Ovary (tissue), 10 donors: ENCODE measurements at places on chromosomes 11 and 22. TPM values are rescaled to one million over a fixed set of nuclear protein-coding genes. Genes with fewer than 3 reads are reported as not detected.

DNA sequence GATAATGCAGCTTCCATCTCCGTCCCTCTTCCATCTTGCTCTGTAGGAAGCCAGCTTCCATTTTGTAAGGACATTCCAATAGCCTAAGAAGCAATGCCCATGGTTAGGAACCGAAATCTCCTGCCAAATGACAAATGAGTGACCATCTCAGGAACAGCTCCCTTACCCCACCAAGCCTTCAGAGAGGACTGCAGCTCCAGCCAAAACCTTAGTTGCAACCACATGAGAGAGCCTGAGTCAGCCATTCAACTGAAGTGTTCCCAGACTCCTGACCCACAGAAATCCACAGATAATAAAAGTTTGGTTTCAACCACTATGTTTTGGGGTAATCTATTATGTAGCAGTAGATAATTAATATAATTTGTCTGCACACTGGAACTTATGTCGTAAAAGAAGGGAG is 51.7 kb upstream of the LDLRAD3 start:
- DNase-seq: no peak

STX5 gene
- total RNA-seq: 33.2 TPM

DNA sequence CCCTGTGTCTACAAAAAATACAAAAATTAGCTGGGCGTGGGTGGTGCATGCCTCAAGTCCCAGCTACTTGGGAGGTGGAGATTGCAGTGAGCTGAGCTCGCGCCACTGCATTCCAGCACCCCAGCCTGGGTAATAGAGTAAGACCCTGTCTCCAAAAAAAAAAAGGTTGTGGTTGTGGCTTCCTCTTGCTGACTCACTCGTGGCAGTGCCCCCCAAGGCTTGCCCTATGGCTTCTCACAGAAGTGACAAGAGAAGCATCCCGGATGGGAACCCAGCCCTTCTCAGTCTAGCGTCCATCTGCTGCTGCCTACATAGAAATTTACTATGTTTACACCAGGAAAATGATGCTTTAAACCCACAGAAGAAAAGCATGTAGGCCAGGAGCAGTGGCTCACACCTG is 68.5 kb upstream of the PITPNB start:
- no peak for DNase-seq

GRCh38 chr11:120966840-120967239 is 57.1 kb upstream of the TBCEL start:
- DNase-seq: no peak

DNA sequence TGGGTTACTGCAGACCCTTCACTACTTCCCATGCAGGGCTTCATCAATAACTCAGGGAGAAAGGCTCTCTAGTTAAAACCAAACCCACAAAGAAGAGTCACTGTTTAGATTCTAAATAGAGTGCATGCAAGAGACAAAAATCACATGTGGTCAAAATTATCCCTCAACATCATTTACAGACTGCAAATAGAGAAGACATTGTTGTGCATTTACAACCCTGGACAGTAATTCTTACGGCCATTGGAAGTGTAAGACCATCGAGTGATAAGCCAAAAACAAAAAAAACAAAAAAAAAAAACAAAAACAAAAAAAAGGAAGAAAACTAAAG is 93.4 kb downstream of the RASSF10 start:
- no peak for DNase-seq

PRDM11 gene
- 10.7 TPM for total RNA-seq

DNA sequence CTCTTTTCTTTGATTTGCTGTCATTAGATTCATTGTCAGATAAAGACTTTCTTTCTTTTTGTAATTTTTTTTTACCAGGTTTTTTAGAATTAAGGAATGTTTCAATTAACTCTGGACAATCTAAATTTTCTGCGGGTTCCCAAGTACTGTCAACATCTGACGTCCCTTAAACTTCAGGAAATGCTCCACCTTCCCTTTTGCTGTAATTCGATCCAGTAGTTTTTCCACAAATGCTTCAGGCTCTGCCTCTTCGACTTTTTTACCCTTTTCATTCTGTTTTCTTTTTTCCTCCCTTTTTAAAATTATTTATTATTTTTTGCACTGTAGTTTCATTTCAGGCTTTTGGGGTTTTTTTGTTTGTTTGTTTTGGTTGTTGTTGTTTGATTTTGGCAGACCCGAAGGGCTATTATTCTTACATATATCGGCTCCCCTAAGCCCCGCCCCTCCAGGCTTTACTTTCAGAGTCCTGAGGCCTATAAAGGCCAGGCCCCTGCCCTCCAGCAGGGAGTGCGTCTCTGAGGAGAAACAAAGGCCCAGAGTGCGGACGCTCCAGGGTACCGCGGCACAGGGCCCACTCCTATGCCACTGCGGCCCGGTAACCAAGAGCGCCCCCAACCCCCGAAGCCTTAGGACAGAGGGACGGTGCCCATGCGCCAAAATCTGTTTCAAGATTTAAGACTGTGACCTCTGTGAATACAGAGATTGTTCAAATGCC is 116.4 kb downstream of the TYR start:
- DNase-seq: no peak

DNA sequence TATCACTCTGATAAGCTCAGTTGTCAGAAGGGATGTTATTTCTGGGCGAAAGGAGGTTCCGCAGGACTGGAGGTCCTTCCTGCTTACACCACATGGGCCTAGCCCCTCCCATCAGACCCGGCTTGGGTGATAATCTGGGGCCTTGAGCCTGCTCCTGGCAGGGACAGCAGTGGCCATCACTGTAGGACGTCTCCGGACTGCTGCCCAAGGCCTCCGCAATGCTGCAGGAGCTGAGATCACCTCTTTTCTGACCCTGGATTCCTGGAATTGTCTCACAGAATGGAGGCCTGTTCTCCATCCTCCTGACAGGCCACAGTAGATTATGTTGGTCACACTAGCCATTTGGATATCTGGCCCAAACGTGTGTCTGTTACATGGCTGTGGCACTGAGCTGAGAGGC is 9.2 kb upstream of the BIK start:
- peak; percentile 72 for DNase-seq

GRCh38 chr11:96273507-96273906 is 69.5 kb downstream of the MAML2 start:
- no peak for DNase-seq

CARD18 gene
- total RNA-seq: not detected

DNA sequence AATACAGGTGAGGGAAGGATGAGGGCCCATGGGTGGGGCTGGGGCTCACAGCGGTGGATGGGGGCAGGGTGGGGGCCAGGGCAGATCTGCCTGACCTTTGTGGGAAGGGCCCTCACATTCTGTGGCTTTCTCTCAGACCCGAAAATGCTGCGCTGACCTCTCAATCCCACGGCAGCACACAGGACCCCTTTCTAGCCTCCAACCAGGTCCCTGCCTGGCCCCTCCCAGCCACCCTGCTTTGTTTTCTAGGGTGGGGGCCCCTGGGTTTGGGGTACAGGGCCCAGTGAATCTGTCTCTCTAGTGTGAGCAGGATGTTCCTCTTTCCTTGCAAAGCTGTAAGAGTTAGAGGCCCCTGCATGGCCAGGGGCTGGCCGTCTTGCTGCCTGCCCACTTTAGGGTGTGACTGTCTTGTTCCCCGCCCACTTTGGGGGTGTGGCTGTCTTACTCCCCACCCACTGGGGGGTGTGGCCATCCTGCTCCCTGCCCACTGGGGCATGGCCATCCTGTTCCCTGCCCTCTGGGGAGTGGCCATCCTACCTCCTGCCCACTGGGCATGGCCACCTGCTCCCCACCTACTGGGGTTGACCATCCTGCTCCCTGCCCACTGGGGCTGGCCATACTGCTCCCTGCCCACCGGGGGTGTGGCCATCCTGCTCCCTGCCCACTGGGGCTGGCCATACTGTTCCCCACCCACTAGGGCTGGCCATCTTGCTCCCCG is 11.5 kb downstream of the PARVG start:
- DNase-seq: no peak

DNA sequence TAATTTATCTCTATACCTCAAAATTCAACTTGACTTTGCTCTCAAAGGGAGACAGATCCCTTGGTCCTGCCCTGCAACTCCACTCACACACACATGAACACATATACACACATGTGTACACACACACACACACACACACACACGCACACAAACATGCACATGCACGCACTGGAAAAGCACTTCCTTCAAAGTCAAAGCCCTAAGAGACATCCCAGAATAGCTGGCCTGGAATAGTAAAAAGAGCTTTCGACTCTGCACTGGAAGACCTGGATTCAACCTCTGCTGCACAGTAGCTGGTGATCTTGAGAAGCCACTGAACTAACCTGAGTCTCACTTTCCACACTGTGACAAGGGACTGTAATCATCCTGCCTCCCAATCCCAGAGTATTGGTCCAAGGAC is 26.8 kb downstream of the TENM4 start:
- no peak for DNase-seq

DNA sequence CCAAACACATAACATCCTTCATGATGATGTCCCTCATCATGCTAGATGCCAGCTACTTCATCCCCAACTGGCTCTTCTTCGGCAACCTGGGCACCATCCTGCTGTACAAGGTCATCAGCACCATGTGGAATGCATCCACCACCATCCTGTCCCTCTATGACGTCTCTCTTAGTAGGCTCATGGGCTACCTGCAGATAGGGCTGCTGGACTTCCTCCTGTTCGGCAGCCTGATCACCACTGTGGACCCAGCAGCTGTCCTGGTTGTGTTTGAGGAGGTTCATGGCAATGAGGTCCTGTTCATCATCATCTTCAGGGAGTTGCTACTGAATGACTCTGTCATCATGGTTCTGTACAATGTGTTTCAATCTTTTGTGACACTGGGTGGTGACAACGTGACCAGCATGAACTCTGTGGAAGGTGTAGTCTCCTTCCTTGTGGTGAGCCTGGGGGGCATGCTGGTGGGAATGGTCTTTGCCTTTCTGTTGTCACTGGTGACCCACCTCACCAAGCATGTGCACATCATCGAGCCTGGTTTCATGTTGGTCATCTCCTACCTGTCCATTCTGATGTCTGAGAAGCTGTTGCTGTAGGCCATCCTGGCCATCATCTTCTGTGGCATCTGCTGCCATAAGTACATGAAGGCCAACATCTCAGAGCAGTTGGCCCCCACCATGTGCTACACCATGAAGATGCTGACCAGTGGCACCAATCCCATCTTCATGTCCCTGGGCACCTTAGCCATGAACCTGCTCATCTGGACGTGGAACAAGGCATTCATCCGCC is 120.7 kb upstream of the SERPIND1 start:
- no peak for DNase-seq

KCNE3 gene
- 3.1 TPM for total RNA-seq

DNA sequence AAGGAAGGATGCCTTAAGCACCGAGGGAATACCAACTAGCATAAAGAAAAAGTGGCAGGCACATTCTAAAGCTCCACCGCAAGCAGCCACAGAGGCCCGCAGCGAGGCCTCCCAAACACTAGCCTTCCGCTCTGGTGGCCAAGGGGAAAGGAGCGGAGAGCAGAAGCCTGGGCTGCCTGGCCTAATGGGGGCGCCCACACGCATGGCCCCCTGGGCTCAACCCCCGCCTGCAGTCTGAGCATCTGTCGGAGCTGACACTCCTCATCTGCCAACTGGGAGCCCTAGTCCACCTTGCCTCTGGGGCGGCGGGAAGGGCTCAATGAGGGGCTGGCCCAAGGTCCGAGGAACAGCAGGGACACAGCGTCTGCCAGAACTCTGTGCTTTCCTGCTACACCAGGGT is 50.1 kb upstream of the WNT11 start:
- DNase-seq: no peak

- no peak for DNase-seq
Observed at GRCh38 chr11:91804042-91804441, 420.6 kb upstream of the FAT3 start.

EMSY gene
- 30.8 TPM for total RNA-seq

- no peak for DNase-seq
Observed at GRCh38 chr11:104819603-104820002, 78.7 kb downstream of the CASP12 start.

DEFB131B gene
- not detected for total RNA-seq

GRCh38 chr11:104917271-104918112 is 19.2 kb upstream of the CASP12 start:
- no peak for DNase-seq

DNA sequence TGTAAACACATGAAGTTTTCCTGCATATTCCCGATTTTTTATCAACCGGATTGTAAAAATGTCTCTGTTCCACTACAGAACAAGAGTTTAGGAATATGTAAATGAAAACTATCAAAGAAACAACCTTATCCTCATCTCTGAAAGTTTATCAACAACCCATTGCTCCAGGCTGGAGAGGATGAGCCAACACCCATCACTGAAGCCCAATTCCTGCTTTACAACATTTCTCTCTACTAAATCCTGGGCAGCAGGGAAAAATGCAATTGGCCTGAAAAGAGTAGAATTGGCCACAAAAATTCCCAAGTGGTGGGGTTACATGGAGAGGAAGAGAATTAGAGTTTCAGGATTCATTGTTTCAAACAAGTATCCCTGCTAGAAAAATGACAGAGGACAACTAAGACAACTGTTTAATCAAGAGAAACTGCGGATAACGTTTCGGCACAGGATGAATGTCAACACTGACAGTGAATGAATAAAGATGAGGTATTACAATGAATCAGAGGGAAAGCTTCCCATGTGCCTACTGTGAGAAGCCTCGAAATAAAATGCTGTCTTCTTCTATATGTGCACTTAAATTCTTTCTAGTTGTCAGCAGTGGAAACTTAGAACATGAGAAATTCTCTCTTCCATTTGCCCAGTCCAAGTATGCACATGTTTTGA is 317.3 kb upstream of the ANO3 start:
- no peak for DNase-seq

DNA sequence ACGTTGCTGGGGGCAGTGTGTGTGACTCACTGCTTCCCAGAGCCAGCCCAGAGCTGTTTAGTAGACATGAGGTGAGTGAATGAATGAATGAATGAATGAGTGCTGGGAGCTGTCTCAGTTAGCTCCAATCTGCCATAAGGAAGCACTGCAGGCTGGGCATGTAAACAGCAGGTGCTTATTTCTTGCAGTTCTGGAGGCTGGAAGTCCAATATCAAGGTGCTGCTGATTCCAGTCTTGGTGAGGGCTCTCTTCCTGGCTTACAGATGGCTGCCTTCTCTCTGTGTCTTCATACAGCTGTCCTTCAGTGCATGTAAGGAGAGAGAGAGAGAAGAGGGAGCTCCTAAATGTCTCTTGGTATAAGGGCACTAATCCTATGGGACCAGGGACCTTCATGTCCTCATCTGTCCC is 4.1 kb downstream of the C11orf21 start:
- DNase-seq: no peak

MAPK12 gene
- total RNA-seq: 22.5 TPM

LRRC55 gene
- 0.11 TPM for total RNA-seq

GRCh38 chr11:43234881-43235280 is 76.9 kb upstream of the API5 start:
- no peak for DNase-seq

GRCh38 chr22:27775087-27775698 is 26.4 kb downstream of the MN1 start:
- no peak for DNase-seq

FGF19 gene
- total RNA-seq: not detected

DNA sequence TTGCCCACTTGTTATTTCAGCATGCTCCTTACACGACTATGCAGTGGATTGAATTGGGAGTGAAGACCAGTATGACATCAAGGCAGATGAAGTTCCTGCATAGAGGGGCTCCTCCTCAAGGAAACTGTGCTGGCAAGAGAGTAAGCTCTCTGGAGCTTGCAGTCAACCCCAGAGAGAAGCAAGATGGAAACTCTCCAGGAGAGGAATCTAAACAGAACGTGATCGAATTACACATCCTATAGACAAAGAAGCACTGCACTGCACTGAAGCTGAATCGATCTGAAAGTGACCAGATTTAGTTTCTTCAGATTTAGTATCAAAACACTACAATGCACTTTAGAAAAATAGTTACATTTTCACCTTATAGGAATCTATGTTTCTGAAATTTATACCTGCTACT is 947.7 kb upstream of the TENM4 start:
- no peak for DNase-seq

GRCh38 chr11:116481126-116481675 is 291.6 kb downstream of the BUD13 start:
- DNase-seq: no peak

MPPED1 gene
- 3.3 TPM for total RNA-seq
